GM10248 (cell line): ENCODE measurements at places on chromosomes 3 and 15.

- no peak for DNase-seq
These were observed 58.2 kb downstream of the KLHL6 start for GRCh38 chr3:183497313-183497712.

DNA sequence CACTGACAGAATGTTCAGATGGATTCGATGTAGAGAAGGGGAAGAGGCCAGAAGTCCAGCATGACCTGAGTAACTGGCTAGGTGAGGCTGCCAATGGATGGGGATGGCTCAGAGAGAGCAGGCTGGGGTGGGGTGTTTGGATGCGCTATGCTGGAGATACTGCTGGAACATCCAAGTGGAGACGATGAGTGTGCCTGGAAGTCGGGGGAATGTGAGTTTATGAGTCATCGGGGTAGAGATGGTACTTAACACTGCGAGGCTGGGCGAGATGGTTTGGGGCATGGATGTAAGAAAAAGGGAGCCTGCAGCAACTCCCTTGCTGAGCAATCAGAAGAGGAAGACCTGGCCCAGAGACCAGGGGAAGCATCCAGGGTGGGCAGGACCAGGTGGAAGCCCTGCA is 180.7 kb downstream of the SLCO3A1 start:
- DNase-seq, result no peak

- no peak for DNase-seq
These were observed 52.7 kb downstream of the RPN1 start for GRCh38 chr3:128597900-128598299.

GRCh38 chr3:38107911-38108648 is 28.8 kb downstream of the ACAA1 start:
- DNase-seq, result no peak

- no peak for DNase-seq
These were observed 1241.5 kb upstream of the GBE1 start for GRCh38 chr3:83002869-83003445.

- DNase-seq, result no peak
These were observed 76.9 kb downstream of the PIK3R4 start for GRCh38 chr3:130669740-130670139.

GRCh38 chr3:158936530-158937113 is 134.8 kb downstream of the MFSD1 start:
- no peak for DNase-seq

GRCh38 chr3:25648107-25648535 is 16.6 kb downstream of the TOP2B start:
- peak; percentile 59 for DNase-seq

GRCh38 chr3:176286476-176287085 is 910.7 kb downstream of the TBL1XR1 start:
- no peak for DNase-seq

DNA sequence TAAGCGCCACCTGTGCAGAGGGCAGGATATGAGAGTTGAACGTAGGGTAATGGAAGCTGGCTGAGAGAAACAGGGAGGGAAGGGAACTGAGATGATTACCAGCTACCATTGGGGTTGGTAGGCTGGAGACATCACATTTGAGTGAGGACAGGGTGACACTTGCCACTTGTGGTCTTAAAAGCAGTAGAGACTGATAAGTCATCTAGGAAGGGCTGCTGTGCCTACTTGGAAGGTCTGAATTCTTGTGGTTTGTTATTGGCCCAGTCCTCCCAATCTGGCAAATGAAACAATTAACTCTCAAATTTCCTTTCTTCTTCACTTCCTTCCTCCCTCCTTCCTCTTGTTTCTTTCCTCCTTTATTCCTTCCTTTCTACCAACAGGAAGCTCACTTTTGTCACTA is 46.8 kb downstream of the COL6A5 start:
- DNase-seq, result no peak

DNA sequence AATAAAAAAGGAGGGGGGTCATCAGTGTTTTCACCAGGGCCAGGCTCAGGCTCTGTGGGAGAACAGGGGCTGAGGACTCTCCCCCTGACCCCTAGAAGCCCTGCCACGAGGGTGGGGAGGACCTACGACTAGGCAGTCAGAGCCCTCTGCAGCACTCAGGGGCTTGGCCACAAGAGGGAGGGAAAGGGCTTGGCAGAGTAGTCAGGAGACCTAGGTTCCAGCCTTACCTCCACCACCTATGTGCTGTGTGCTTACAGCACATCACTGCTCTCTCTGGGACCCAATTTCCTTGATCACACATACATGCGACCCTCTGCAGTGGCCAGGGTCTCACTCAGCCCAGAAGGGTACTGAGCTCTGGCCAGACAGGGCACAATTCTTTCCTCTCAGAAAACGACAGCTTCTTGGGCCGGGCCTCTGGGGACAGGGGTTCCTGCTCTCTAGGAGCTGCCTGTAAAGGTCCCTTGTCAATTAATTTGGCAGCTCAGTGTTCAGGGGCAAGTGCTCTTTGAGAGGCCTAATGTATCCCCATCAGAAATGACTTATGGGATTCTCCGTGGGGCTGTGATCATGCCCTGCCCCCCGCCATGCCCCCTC is 16.4 kb upstream of the SKIC8 start:
- peak; percentile 37 for DNase-seq

DNA sequence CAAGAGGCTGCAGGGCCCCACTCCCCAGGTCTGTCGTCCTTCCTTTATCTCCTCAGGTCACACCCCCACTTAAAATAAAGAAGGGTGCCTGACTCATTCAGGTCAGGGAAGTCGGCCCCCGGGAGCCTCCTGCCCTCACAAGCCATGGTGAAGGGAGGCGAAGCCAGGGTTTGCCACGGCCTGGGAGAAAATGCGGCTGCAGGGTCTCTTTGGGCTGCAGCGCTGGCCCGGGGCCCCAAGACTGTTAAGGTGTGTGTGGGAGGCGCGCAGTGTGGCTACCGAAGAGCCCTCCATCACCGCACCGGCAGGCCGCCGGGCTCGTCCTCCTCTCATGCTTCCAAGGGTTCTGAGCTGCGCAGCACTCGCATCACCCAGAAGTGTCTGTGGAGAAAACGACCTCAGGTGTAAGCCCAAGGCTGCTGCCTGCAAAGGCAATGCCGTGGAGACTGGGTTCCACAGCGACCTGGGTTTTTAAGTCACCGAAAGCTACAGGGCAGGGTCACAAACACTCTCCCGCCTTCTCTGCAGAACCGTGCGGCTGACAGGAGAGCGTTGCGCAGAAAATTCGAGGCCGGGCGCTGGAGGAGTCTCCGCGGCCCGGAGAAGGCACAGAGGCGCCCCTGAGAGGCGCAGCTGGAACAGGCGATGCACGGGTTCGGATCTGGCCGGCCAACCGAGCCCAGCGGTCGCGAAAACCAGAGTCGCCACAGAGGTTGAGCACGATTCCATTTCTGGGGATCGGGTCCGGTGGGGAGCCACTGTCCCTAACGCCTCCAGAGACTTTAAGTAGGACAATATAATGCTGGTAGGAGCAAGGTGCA is 8.7 kb downstream of the FOXL2 start:
- peak; percentile 15 for DNase-seq

DNA sequence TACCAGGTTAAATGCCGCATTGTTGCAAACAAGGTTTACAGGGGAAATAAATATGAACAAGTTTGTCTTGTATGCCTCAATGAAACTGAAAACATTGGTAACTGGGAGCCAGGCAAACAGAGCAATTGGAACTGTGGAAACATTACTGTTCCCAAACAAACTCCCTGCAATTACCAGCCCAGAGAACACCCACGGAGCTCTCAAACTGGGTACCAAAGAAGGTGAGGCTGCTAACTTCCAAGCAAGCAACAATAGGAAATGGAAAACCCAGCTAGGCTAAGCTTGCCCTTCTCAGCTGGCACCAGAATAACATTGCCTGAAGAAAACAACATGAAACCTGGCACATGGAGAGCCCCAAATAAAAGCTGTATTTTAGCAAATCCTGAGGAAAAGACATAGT is 218.9 kb upstream of the THRB start:
- DNase-seq, result no peak

DNA sequence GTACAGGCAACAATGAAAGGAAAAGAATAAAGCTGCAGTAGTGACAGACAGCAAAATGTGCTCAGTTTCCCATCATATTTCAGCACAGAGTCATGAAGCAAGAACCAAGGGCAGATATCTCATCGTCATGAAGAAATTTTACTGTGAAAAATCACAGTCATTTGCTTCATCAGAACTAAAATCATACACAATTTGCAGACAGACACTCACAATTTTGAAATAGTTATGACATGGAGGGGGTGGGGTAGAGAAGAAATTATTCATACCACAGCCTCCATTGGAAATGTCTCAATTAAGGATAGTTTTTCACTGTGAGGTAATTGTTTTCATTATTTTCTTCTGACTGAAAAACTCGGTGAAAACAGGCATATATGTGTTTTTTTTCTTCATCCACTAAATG is 78.8 kb upstream of the CNTN3 start:
- no peak for DNase-seq
